ENCODE measurements at places on chromosomes 6 and 20.

DNA sequence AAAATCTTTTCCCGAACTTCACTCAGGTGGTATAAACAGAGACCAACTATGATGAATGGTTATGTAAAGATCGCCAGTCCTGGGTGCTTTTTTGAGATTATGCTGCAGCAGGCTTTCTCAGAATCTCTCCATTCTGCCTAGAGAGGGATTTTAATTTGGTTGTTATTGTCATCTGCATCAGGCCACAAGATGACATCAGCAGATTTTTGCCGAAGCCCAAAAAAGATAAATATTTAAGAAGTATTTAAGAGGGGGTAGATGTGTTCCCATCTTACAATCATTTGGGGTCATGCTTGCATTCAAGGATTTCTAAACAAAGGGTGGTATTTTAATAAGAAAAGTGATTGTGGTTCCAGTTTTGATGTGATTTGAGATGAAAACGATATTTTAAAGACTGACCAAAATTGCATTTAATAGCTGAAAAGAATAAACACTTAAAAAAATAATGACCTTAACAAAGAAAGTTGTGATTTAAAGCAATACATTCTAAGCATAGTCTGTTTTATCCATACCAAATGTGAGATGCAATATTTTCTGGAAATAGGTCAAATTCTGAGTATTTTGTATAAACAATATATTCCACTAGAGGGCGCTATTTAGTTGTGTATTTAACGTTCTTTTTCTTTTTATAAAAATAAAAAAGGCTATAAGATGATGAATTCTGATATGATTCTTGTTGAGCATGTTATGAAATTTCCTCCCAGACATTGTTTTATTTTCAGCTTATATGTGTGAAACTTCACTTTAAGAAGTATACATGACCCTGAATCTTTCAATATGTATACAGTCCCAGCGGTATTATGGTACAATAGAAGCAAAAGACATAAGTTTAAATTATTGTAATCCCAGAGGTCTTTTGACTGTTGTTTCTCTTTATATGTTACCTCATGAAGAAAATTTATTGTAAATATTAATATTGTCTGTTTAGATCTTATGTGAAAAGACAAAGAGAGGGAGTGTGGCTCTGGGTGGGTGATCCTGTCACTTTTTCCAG lies 51.0 kb upstream of the ZFP64 start:
- DNase-seq, result no peak

GRCh38 chr20:24995741-24996448 lies 3.3 kb upstream of the APMAP start:
- no peak for DNase-seq

DNA sequence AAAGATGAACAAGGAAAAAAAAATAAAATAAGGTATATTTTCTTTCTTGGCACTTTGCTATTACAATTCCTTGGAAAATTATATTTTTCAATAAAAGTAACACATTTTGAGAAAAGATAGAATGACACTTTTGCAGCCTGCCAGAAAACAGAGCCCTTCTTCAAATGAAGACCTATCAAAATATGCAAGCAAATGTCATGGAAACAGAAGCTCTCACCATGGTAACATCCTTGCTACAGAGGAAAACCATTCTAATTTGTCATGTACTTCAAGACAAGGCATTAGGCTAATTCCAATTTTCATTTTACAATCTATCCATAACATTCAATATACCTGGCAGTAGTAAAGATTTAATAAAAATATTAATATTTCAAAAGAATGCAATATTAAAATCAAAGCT lies 177.9 kb downstream of the RNGTT start:
- DNase-seq, result no peak

- DNase-seq, result peak; percentile 32
Observed at GRCh38 chr6:149560736-149561135, 5.4 kb upstream of the GINM1 start.

GRCh38 chr6:117512056-117512828 lies 29.8 kb downstream of the DCBLD1 start:
- no peak for DNase-seq

GRCh38 chr6:1222728-1223595 lies 88.9 kb upstream of the FOXQ1 start:
- no peak for DNase-seq

DNA sequence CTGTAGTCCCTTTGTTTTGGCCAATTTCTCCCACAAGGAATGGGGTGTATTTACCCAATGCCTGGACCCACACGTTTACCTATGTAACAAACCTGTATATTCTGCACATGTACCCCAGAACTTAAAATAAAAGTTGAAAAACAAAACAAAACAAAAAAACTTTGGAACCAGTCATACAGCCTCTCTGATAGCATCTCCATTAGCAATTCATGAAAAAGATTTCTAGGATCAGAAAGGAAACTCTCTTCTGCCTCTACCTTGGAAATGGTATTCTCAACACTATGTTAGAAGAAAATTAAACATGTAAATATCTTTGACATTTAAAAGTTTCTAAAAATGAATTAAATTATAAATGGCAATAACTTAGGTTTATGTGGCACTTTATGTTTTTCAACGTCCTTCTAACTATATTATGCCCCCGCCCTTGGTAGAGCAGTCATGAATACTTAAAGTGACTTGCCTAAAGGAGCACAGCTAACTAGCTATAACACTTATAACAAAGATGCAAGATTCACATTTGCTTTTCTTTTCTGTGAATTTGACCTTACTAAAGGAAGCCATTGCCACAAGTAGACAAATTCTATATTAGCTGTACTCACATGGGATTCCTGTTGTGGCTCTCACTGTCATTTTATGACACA lies 147.5 kb upstream of the FKBP1C start:
- no peak for DNase-seq

DNA sequence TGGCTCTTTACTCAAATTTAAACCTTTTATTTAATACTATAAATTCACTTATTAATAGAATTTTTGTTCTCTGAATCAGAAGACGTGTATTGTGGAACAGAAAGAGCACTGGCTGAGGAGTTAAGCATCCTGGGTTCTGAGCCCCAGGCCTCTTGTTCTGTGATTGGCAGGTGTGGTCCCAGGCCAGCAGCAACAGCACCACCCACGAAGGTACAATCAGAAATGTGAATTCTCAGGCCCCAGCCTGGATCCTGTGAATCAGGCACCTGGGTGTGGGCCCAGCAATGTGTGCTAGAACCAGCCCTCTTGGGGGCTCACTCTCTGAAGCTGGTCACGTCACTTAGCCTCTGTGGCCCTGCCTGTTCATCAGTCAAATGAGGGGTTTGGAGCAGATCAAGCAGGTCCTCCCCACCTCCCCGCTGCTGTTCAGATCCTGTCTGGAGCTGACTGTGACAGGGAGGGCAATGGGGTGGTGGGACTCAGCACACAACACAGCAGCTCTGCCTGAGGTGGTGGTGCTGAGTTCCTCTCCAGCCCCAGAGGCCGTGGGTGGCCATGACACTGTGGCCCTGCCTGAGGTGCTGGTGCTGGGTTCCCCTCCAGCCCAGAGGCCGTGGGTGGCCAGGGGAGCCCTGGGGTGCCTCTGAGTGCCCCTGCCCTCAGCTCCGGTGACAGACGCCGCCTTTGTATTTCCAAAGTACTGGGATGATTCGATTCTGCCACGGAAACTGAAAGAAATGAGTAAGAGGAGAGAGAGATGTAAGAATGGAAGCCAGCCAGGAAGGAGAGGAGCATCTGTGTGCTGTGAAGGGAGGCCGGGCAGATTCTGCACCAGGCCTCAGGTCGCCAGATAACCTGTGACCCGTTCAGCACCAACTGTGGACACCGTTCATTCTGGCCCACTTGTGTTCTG lies 41.6 kb upstream of the FRMD1 start:
- DNase-seq, result no peak

- no peak for DNase-seq
Observed at GRCh38 chr20:44355498-44356352, at the start of gene HNF4A. TSS of gene HNF4A (plus strand) at chr20:44355699. CDS start at chr20:44355805, 106 bp downstream.

DNA sequence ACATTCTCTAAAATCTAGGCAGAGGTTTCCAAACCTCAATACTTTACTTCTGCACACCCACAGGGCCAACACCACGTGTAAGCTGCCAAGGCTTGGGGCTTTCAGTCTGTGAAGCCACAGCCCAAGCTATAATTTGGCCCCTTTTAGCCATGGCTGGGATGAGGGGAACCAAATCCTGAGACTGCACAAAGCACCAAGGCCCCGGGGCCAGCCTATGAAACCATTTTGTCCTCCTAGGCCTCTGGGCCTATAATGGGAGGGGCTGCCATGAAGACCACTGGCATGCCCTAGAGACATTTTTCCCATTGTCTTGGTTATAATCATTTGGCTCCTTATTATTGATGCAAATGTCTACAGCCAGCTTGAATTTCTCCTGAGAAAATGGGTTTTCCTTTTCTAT lies 513.0 kb upstream of the ADGRB3 start:
- DNase-seq, result no peak

GRCh38 chr6:46338131-46338530 lies 153.1 kb downstream of the RCAN2 start:
- DNase-seq, result no peak

DNA sequence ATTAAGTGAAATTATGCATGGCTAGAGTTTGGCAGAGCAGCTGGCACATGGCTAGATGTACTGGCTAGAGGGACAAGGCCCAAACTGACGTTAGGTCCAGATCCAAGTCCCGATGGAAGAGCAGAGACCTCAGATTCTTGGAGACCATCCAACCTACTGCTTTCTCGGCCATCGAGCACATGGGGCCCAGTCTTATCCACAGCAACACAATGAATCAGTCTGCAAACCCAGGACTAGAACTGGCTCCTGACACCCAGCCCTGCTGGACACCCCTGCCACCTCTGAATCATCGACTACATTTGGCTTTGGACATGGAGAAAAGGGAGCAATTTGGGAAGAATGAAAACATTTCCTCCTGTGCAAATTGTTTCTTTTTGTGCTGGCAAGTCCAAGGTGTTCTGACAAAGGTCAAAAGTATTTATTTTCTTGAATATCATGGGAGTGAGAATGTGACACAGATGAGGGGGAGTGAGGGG lies 23.9 kb upstream of the YWHAB start:
- DNase-seq, result no peak

DNA sequence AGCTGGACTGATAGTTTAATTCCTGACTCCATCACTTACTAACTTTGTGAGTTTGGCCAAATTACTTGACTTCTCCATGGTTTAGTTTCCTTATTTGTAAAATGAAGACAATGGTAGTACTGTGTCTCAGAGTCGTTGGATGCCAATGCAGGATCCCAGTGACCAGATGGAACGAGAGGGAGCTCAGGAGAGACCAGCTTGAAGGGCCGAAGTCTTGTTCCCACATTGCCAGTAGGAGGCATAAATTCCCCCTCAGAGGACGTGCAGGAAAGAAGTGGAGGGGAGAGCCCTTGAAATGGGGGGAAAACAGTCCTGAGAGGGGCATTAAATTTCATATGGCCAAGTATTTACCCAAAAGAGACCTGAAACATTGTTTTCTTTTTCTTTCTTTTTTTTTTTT lies 2.1 kb upstream of the MUC22 start:
- no peak for DNase-seq

DNA sequence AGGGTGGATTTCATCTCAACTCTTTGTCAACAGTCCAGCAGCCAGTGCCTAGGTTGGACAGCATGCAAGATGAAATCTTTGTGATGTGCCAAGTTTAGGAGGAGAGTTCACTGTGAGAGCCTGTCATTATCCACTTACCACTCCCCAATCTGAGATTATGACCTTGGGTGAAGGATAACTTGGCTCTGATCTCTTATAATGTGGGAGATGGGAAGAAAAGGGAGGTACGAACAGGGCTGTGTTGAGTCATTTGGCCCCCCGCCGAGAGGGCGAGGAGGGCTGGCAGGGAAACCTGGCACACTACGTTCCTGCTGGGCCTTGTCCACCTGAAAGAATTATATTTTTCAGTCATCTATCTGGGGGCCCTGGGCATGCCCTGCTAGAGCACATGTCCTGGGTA lies 35.8 kb downstream of the LAMA4 start:
- no peak for DNase-seq

DNA sequence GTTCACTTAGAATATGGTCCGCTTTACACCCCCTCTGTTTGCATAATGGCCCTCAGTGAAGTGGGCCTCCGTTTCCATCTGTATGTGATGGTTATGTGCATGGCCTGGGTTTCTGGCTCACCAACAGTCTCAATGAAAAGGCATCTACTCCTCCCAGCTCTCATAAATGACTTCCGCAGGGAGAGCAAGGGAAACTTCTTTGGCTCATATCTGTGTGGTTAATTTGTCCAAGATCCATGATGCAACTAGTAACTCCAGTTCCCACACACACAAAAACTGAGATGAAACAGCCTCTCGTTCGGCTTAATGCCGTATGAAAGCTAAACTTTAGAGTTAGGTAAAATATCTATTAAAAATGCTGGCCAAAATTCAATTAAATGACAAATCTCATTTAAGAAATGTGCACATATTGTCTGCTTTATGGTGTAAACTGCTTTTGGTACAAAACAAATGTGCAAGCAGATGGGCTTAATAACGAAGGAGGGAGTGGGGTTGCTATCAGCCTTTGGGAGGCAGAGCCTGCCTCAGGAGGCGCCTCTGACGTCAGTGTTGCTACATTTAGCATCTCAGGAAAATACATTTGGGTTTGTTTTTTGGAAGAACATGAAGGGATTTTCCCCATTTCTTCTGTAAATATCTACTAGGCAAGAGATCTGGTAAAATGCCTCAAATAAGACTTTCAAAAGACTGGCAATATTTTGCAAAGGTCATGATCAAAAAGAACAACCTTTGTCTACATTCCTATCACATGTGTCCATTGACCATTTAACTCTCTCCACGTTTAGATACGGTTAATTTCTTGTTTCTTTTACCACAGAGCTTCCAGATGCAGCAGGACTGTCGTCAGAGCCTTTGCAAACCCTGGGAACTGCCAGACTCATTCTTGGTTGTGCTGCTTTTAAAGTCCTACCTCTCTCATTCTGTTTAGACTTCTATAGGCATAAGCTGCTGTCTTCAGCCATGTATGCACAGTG lies 96.8 kb downstream of the ARMC2 start:
- DNase-seq, result no peak

DNA sequence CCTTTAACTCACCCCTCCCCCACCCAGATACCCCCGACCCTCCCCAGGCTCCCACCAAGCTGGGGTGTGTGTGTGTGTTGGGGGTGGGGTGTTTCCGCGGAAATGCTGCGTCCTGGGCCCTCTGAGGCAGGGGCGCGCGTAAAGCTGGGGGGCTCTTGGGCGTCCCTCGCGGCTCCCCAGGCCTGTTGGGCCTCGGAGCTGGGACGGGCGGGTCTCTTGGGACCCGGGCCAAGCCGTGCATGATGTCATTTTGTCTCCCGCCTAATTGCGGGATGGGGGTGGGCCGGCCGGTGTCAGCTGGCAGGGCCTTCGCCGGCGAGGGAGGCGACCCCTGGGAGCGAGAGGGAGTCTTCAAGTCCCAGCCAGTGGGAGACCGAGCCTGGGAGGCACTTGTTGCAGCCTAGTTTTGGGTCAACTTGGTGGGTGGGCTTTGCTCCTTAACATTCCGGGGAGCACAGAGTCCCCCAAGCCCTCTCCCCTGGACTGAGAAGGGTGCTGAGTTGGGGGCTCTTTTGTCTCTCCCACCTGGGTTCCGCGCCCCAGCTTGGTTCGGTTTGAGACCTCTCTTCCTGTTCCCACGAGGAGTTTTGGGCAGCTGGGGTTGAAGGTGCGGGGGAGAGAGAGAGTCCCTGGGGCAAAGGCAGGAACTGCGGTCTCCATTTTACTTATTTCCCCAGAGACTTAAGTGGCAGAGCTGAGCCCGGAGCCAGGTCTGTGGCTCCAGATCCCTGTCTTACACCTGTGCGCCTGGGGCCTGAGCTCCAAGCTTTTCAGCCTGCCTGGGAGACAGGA lies 623 bp downstream of the MYBL2 start:
- peak; percentile 47 for DNase-seq
